ENCODE measurements at places on chromosomes 2 and 18.

DNA sequence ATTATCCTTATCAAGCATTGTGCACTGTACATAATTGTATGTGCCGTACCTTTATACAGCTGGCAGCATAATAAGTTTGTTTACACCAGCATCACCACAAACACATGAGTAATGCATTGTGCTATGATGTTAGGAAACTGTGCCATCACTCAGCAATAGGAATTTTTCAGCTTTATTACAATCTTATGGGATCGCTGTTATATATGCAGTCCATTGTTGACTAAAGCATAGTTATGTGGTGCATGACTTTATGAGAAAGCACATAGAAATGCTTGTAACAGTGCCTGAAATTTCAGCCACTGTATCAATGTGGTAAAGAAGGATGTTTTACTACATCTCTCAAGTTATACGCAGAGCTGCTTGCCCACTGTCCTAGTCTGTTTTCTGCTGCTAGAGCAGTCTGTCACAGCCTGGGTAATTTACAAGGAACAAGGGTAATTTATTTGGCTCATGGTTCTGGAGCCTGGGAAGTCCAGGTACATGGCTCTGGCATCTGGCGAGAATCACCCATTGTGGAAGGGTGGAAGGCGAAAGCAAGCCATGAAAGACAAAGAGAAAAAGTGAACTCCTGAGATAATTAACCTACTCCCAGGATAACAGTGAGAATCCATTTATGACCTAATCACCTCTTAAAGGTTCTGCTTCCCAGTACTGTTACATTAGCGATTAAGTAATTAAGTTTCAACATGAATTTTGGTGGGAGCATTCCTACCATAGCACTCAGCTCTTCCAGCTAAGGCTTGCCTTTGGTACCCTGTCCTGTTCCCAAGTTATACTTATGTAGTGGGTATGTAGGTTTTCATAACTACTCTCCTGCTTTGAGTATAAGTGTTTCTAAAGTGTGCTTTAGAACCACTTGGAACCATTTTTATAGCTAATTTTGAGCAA is 4.6 kb downstream of the MAP3K20 start:
- peak; percentile 14 for DNase-seq

GRCh38 chr18:9334329-9334972 is at the start of gene TWSG1:
TSS of gene TWSG1 (plus strand) at chr18:9334773. CDS start at chr18:9337230, 2,457 bp downstream.
- peak; percentile 84 for DNase-seq

GRCh38 chr2:231685349-231686191 is 22.8 kb upstream of the PTMA start:
- DNase-seq, result no peak

- DNase-seq, result peak; percentile 16
These were observed 573 bp downstream of the IGFBP2 start for GRCh38 chr2:216633616-216634369.

- DNase-seq, result no peak
These were observed 136.1 kb downstream of the TMEM200C start for GRCh38 chr18:5759194-5759593.

- DNase-seq, result peak; percentile 90
These were observed at the start of gene CHN1 for GRCh38 chr2:175004980-175005732. TSS of gene CHN1 (minus strand) at chr2:175005381. CDS start at chr2:175004912, 469 bp downstream.

GRCh38 chr2:235148201-235149170 is 196.7 kb downstream of the SH3BP4 start:
- no peak for DNase-seq

All from NCI-H2081 (cell line).